ENCODE measurements at places on chromosomes 7 and 10.

DNA sequence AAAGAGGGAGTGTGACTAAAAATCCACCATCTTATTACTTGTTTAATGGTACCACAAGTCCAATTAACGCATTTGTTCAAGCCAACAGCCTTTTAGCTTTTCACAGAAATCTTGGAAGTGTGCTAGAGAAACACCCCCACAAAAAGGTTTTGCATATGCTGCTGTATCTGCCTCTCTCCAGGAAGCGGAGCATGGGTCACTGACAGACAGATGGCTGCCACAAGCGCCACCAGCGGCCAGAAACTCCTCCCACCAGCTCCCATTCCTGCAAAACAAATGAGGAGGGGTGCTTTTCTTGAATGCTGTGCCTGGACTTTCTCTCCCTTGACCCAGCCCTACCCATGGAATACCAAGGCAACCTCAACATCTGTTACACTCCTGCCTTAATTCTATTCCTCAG lies 176.3 kb upstream of the LRGUK start:
- no peak for DNase-seq

GRCh38 chr10:125344573-125345171 lies 184.3 kb upstream of the CTBP2 start:
- DNase-seq, result no peak

DNA sequence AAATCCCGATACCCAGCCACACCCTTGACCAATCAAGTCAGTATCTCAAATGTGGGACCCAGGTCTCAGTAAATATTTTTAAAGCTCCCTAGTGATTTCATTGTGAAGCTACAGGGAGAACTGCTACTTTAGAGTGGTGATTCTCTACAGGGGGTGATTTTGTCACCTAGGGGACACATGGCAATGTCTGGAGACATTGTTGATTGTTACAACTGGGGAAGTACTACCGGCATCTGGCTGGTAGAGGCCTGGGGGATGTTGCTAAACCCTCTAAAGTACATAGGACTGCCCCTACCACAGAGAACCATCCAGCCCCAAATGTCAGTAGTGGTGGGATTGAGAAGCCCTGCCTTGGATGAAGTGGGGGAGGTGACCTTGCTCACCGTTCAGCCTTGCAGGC lies 152.9 kb downstream of the RPS24 start:
- DNase-seq, result no peak

GRCh38 chr10:71531485-71532446 lies 135.0 kb downstream of the CDH23 start:
- DNase-seq, result no peak

DNA sequence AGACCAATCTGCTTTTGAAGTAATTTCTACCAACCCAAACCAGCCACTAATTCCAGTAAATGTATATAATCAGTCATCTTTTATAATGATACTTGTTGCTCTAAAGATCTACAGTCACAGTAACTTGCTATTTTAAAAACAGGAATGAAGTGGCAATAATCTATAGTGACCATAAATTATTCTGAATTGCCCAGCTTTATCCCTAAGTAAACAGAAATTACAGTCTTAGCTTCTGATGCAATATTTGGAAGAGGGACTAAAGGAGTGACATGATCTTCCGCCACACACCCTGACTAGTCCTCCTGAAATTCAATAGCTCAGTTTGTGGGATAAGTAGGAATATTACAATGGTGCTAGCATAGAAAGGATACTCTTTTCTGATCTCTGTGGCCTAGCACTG lies 96.1 kb downstream of the ATE1 start:
- no peak for DNase-seq

DNA sequence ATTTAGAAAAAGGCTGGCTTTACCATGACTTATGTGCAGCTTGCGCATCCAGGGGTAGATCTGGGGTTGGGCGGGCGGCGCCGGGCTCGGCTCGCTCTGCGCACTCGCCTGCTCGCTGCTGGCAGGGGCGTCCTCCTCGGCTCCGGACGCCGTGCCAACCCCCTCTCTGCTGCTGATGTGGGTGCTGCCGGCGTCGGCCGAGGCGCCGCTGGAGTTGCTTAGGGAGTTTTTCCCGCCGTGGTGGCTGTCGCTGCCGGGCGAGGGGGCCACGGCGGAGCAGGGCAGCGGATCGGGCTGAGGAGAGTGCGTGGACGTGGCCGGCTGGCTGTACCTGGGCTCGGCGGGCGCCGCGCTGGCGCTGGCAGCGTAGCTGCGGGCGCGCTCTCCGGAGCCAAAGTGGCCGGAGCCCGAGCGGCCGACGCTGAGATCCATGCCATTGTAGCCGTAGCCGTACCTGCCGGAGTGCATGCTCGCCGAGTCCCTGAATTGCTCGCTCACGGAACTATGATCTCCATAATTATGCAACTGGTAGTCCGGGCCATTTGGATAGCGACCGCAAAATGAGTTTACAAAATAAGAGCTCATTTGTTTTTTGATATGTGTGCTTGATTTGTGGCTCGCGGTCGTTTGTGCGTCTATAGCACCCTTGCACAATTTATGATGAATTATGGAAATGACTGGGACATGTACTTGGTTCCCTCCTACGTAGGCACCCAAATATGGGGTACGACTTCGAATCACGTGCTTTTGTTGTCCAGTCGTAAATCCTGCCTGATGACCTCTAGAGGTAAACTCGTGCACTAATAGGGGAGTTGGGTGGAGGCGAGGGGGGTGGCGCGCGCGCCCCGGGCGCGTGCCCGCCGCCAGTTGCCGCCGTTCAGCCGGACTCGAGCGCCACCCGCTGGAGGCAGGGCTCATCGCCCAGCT lies at the start of gene HOXA5:
HOXA5 (minus strand) TSS at position 659 of the 927 bp plus-strand sequence; CDS start at position 585, 74 bp downstream.
- no peak for DNase-seq

- DNase-seq, result no peak
These were observed 93.5 kb downstream of the PCGF5 start for GRCh38 chr10:91313796-91314485.

- DNase-seq, result no peak
These were observed 98.5 kb downstream of the CABCOCO1 start for GRCh38 chr10:61760943-61761824.

DNA sequence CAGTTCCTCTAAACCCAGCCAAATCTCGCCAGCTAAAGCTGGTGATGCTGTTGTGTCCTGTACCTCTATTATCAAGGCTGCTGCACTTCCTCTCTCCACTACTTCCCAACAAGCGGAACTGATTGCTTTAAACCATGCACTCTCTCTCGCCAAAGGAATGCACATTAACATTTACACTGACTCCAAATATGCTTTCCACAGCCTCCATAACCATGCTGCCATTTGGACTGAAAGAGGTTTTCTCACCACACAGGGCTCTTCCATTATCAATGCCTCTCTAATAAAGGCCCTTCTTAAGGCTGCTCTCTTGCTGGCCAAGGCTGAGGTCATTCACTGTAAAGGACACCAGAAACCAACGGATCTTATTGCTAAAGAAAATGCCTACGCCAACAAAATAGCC lies 11.4 kb upstream of the LRRC61 start:
- no peak for DNase-seq

All from stimulated activated CD4-positive, alpha-beta T cell treated with anti-CD3 and anti-CD28 coated beads, Interleukin-15, amount 100 ng/mL, for 1 hour (primary cell).